ENCODE measurements at places on chromosomes 7 and 10.

- DNase-seq, result no peak
These were observed 101.8 kb downstream of the CHN2 start for GRCh38 chr7:29296421-29296820.

GRCh38 chr7:55381189-55381588, 16.1 kb downstream of the LANCL2 start:
- DNase-seq, result no peak

- DNase-seq, result no peak
These were observed 35.2 kb downstream of the ZNF783 start for GRCh38 chr7:149297034-149297755.

GRCh38 chr10:9188022-9188810, 1133.7 kb downstream of the GATA3 start:
- DNase-seq, result peak; percentile 32

DNA sequence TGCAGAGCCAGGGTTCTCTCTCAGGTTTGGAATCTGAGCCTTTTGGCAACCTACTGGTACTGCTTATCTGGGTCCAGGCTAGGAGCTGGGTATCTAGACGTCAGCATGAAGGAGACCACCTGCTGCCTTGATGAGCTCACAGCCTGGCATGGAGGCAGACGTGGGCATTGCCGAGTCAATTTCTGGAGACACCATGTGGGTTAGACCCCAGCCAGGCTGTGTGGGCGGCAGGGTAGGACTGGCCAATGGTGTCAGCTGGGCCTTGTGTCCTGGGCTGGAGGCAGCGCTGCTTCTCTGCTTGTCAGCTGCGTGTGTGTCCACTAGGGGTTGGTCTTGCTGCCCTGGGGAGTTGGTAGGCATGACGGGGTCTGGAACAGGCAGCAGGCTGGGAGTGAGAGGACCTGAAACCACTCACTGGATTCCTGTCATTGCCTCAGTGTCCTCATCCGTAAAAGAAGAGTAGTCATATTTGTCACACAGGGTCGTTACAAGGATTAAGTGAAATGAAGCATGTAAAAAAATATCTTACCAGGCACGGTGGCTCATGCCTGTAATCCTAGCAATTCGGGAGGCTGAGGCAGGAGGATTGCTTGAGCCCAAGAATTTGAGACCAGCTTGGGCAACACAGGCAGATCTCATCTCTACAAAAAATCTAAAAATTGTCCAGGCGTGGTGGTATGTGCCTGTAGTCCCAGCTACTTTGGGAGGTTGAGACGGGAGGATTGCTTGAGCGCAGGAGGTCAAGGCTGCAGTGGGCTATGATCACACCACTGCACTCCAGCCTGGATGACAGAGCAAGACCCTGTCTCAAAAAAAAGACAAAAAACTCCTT, 31.7 kb upstream of the ANKRD2 start:
- no peak for DNase-seq

- peak; percentile 51 for DNase-seq
These were observed 253.1 kb downstream of the FZD1 start for GRCh38 chr7:91517201-91517785.

DNA sequence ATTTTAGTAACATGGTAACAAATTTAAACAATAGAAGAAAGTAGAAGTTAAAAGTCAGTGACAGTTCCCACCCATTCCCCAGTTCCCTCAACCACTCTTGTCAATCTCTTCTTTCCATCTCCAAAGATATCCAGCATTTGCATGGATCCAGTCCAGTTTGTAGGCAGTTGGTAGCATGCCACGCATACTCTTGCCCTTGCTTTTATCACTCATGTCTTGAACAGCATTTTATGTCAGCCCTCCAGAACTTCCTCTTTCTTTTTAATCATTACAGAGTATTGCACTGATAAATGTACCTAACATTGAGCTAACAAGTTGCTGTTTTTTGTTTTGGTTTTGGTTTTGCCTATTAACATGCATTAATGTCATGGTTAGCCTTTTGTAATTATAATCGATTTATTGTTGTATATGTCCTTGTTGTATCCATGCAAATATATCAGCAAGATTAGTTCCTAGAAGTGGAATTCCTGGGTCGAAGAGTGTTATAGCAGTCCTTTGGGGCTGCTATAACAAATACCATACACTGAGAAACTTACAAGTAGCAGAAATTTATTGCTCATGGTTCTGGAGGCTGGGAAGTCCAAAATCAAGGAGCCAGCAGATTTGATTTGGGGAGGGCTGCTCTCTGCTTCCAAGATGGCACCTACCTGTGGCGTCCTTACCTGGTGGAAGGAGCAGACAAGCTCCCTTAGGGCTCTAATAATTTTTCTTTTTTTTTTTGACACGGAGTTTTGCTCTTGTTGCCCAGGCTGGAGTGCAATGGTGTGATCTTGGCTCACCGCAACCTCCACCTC, 25.7 kb downstream of the CHST3 start:
- no peak for DNase-seq

GRCh38 chr7:71885487-71885886, 526.7 kb downstream of the CALN1 start:
- DNase-seq, result no peak

DNA sequence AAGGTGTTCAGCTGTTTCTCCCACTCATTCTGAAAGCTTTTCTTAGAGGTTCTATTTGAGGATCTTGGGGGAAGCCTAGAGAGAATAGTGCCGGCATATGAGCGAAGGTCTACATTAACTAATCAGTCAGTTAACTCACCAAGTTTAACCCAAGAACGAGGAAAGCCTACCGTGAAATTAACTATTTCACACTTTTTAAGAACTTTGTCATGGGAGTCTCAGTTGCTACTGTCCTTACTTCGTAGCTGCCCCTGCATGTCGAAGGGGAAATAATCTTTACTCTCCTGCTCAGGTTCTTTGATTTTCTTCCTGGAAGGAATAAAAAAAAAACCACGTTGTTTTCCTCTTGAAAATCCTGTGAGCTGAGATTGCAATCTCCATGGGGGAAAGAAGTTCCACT, 115.1 kb downstream of the FRMD4A start:
- no peak for DNase-seq

- peak; percentile 30 for DNase-seq
These were observed 24.4 kb downstream of the CACNA2D1 start for GRCh38 chr7:82419200-82419599.

DNA sequence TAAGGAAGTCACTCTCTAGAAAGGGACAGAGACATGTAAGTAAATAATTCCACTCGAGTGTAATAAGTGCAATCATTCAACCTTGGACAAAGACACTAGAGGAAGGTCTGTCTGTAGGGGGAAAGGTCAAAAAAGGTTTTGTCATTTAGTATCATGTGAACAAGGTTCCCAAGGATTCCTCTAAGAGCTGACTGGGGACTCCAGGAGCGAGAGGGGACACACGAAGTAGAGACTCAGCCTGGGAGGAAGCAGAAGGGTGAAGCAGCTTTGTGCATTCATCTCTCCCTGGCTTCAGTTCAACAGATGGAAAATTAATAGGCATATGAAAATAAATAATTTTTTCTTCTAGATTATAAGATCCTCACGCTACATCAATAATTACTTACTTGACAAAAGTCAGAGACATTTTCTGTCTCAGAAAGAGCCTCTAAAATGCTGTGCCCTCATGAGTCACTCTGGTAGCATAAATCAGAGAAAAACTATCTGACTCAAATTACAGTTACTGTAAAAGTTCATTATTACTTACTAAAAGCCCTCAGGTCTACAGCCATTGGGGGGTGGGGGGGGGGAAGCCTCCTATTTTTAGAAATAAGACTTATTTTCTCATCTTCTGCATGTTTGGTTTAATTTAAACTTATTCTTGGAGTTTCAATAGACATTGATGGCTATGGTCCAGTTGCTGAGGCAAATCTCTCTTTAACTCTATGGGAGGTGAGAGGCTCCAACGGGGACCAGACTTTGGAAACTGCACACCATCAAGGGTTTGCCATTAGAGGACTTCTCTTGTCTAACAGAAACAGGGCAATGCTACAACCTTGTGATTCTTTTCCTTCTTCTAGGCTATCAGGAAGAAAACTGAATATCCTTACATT, 275.1 kb upstream of the KLF14 start:
- DNase-seq, result peak; percentile 45

GRCh38 chr7:31883761-31884164, 186.4 kb downstream of the PDE1C start:
- DNase-seq, result peak; percentile 48

DNA sequence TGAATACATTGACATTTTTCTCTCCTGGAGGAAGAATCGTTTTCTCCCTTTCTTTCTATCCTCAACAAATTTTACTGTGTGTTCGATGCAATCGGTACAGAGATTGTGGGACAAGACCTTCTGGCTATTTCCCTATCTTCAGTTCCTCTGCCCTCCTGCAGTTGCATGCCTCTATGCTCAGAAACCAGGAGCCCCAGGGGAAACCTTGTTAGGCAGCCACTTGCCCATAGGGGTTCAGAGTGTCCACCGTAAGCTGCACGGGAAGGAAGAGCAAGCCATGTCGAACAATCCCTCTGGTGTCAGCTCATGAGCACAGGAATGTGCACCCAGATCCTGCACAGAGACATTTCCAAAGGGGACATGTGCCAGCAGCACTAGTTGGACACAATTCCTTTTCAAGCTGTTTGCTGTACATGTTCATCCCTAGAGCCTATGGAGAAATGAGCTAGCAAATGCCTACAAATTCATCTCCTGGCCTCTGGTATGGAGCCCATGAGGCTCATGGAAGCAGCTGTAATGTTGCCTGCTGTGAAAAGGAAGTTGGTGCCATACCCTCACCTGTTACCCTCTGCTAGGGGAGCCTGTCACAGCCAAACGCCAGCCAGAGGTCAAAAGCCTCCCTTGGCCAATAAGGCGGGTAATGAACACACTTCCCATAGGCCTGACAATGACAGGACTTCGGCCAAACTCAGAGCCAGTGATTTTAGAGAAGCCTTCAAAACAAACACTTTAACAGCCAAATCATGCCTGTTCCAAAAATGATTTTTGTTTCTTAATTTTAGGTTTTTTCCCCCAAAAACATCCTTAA, 35.9 kb upstream of the ASAH2 start:
- DNase-seq, result no peak

- DNase-seq, result no peak
These were observed 884 bp upstream of the GSTO1 start for GRCh38 chr10:104253606-104254410.

GRCh38 chr7:155007947-155008346, 5.0 kb upstream of the PAXIP1 start:
- no peak for DNase-seq

DNA sequence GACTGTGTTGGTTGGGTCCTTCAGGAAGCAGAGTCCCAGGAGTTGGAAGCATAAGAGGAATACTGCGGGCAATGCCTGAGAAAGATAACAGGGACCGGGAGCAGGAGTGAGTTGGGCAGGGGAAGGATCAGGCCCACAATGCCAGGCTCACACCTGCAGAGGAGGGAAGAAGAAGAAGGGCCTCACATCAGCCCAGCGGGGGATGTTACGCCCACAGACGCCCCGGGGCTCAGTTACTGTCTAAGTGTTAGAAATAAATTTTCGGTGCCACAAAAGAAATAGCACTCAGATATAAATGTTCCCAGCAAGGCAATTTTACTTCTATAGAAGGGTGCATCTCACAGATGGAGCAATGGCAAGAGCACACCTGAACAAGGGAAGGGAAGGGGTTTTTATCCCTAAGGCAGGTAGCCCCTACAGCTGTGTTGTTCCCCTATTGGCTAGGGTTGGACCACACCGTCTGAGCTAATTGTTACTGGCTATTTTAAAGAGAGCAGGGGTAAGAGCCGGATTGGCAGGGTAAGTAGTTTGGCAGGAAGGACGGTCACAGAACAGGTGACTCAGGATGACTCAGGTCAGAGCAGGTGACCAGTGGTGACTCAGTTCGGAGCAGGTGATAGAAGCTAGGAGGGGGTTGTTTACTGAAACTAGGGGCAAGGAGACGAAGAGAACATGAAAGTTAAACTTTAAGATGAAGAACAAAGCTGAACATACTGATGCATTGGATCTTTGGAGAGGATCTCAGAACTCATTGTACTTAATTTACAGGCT, at the start of gene NOS3:
TSS of gene NOS3 (plus strand) at position 602 of the 771 bp plus-strand sequence. CDS start 2,787 bp downstream, outside the sequence.
- peak; percentile 14 for DNase-seq

- DNase-seq, result no peak
These were observed 127.5 kb upstream of the GPR26 start for GRCh38 chr10:123538401-123539320.
